ENCODE measurements at places on chromosomes 16 and 17.

DNA sequence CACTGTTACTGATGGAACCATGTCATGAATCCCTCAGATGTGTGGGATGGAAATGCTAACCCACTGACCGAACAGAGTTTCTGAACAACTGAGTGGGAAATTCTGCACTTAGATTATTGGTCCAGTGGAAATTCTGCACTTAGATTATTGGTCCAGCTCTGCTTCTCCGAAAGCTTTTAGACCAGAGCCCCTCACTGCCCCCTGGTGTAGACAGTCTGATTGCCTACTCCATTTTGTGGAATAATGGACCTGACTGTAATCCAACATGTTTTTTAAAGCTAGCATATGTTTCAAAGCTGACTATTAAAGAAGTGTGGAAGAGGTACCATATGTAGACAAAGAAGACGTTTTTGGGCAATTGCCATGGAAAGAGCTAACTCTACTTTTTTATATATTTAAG lies 50.3 kb upstream of the TBX2 start:
- no peak for DNase-seq

DNA sequence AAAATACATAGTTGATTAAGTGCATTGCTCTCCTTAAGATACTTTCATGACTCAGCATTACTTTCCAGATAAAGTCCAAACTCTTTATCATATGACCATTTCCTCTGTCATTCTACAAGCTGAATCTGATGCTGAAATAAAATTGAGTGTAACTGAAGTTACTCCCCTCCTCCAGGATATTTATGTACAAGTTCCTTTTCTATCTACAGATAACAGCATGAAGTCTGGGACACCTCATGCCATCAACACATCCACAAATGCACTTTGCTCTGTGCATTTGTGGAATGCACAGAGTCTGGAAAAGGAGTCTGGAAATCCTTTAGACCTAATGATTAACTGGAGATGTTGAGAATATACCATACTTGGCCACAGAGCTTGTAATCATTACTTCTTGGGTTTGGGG lies 60.5 kb downstream of the ACSM2B start:
- DNase-seq, result no peak

GRCh38 chr17:39677072-39677471 lies 8.8 kb downstream of the PNMT start:
- no peak for DNase-seq

DNA sequence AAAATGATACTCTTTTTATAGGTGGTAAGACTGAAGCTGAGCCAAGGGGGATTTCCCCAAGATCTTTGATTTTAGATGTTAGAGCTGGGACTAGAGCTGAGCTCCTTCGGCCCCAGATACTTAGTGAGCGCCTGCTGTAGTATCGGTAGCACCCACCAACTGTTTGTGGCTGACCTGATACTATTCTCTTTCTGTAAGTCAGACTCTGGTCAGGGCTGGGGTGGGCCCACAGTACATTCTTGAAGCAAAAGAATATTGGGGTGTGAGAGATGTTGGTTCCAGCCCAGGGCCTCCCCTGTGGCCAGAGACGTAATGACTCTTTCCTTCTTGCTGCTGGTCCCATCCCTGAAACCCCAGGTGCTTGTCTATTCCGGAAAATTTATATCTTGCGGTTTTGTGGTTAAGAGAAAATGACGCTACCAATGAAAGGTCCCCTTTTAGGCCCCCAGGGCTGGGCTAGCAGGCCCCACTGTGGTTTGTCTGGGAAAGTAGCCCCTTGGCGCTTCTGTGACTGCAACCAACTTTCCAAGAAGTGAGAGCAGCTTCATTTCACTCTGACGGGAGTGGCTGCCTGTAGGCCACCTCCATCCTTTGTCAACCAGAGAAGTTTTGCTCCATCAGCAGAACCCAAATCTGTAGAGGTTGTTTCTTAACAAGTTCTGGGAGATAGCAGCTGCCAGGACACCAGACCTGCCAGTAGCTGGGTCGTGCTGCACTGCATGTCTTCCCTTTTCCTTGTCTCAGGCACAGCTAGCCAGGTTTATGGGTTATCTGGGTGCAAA lies 86.4 kb upstream of the LGALS9 start:
- no peak for DNase-seq

GRCh38 chr16:82081264-82081663 lies 46.2 kb downstream of the HSD17B2 start:
- no peak for DNase-seq

GRCh38 chr16:54334208-54334607 lies 47.6 kb upstream of the IRX3 start:
- no peak for DNase-seq

GRCh38 chr17:28773736-28774135 lies 29.9 kb downstream of the TRAF4 start:
- DNase-seq, result no peak

- no peak for DNase-seq
Measured at GRCh38 chr16:15620611-15621195, 22.3 kb downstream of the MARF1 start.

DNA sequence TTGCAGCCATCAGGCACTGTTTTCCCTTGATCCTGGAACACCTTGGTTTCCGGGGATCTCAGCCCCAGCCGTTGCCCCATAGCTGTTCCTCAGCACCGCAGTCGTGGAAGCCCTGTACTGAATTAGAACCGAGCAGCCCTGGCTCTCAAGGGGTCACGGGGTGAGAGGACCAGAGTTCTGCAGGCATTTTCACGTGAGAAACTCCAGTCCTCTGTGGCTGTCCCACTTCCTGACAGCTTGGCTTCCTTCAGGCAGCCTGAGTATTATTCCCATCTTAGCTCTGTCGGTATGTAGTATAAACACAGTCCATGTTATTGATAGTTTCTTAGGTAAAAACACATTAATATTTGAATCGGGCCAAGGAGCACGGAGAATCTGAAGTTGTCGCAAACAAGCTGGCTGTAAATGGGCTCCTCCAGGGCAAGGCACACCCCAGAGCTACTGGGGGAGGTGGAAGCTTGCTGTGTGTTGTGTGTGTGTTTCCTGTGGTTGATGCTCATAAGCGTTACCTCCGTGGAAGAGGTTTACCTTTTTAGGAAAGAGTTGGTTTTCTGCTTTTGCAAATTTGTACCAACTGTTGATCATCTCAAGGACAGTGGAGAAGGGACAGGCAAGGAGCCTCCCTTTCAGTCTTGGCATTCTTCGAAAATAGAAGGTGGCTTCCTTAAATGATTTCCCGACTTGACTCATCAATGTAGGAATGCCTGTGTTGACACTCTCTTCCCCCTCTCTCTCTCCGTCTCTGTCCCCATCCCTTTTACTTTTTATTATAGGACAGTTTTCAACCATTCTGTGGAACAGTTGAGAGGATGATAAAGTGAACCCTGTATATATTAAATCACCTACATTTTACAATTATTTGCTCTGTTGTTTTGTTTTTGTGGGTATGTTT lies 208.9 kb upstream of the CHMP6 start:
- no peak for DNase-seq

DNA sequence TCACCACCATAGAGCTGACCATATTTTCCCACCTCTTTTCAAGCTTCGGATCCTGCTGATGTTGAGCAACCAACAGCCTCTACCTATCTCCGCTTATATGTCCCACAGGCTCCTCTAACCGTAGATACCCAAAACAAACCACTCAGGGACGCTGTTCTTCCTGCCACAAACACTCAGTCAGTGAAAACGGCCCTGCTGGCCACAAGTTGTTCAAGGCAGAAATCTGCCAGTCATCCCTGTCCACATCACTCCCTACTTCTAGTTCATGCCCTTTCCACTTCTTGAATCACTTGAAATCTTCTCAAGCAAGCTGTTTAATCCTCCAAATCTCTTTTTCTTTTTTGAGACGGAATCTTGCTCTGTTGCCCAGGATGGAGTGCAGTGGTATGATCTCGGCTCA lies 7.9 kb downstream of the RABEP2 start:
- DNase-seq, result no peak

GRCh38 chr17:60256174-60256573 lies 106.4 kb downstream of the CA4 start:
- no peak for DNase-seq

DNA sequence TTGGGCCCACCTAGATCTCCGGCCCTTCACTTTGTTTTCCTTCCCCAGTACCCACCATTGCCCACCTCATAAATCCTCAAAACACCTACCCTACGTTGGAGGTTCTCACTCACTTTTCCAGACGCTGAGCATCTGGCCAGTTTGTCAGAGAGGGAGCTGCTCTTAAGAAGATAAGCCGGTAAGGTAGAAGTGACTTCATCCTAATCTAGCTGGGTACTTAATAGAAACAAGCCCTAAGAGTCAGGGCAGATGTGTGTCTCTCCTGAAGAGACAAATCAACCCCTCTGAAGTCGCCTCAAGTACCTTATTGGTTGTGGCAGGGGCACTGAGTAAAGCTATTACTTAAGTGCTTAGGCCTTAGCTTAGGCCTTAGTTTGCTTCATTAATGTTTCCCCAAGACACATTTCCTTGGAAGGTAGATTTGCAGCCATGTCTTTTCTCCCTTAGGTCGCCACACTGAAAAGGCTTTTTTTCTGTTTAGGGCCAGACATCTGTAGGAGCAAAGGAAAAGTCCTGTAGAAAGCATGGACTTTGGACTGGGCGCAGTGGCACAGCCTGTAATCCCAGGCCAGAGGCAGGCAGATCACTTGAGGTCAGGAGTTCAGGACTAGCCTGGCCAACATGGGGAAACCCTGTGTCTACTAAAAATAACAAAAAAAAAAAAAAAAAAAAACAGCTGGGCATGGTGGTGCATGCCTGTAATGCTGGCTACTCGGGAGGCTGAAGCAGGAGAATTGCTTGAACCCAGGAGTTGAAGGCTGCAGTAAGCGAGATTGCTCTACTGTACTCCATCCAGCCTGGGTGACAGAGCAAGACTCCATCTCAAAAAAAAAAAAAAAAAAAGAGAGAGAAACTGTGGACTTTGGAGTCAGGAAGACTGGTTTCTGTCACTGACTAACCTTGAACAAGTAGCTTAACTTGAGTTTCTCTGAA lies 1.0 kb downstream of the TACO1 start:
- no peak for DNase-seq

GRCh38 chr16:50007744-50008143 lies 17.3 kb upstream of the CNEP1R1 start:
- no peak for DNase-seq
